ENCODE measurements at places on chromosomes 7 and 10.

- no peak for DNase-seq
Measured at GRCh38 chr7:101814991-101815825, 2.2 kb upstream of the CUX1 start.

DNA sequence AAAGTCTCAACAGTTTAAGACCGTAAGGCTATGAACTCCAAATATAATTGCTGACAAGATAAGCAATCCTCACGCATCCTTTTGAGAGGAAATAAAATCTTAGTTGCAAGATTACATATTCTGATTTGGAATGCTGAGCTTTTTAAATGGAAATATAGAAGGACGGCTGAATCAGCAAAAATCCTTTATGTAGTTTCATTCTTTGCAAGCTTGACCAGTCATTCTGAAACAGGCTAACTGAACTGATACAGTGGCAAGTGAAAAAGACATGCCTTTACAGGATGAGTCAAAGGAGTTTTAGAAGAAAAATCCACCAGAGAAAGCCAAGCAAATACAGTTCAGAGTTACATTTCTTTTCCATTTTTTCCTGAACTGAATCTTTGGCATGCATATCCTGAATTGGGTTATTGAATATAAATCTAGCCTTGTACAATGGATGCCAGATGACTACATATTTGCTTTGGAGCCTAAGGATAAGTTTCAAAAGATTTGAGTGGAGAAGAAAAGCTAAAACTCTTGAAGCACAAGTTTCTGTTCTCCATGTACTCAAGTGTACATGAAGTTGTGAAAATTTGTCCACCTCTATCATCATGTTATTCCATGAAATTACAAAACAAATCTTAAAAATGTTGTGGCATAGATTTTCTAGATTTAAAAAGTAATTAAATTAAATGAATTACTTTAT, 4.4 kb downstream of the VIM start:
- DNase-seq, result no peak

DNA sequence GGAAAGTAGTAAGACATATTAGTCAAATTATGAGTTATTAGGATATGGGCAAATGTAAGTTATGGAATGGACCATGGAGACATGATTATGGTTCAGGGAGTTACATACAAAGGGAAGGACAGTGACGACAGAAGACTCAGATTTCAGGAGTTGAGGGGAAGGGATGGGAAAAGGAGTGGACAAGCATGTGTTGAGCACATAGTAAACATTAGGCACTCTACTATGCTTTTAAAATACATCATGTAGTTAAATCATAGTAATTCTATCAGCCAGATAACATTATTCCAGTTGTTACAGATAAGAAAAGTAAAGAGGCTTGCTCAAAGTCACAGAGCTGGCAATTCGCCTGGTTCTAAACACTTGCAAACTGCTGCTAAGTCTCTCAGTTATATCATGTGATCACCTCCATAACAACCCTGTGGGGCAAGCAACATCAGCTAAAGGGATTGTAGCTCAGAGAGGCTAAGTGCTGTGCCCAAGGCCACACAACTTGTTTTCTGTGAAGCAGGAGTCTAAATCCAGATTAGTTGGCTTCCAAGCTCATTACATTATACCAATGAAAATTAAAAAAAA, 115.2 kb upstream of the MDFIC start:
- no peak for DNase-seq

- no peak for DNase-seq
Measured at GRCh38 chr7:130010689-130011412, 40.3 kb downstream of the ZC3HC1 start.

DNA sequence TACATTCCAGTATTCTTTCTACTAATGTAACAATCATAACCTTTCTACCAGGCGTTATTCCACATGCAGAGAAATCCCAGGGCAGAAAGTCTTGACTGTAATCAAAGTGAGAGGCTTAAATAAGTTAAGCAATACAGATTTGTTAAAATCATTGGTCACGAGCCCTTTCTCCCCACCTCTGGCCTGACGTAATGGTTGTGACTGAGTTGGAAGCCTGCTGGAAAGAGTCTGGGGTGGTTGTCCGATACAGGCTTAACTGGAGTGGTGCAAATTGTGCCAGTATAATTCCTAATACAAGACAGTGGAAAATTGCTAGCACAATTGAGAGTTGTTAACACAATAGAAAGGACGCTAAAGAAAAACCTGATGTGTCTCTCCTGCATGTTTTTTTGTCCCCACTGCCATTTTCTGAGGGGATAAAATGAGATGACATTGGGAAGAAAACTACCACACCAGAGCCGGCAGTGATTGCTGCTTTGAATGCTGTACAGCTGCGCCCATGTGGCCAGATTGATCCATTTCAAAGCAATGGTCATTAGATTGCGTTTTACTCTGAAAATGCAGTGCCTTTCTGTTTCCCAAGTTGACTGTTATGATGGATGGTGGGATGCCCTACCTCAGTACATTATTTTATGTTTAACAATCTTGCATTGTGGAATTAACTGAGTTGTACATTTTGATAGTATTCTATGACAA, 190.8 kb downstream of the POU6F2 start:
- DNase-seq, result no peak

DNA sequence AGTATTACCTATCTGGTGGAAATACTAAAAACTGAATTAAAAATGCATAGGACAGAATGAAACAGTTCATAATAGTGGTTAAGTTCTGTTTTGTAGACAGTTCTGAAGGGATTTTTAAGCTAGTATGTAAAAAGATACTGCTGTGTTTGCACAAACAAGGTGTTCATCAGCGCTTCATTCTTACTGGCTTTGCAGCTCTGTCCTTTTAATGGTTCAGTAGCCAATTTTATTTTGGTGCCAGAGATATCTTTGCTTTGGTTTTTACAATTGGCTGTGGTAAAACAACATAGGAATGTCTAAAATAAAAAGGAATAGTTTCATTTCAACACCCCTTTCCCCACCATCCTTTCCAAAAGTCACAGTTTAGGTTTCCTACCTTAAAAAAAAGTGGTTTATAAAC, 33.0 kb downstream of the STAM start:
- no peak for DNase-seq

GRCh38 chr7:39085590-39086049, 107.9 kb downstream of the POU6F2 start:
- DNase-seq, result no peak

DNA sequence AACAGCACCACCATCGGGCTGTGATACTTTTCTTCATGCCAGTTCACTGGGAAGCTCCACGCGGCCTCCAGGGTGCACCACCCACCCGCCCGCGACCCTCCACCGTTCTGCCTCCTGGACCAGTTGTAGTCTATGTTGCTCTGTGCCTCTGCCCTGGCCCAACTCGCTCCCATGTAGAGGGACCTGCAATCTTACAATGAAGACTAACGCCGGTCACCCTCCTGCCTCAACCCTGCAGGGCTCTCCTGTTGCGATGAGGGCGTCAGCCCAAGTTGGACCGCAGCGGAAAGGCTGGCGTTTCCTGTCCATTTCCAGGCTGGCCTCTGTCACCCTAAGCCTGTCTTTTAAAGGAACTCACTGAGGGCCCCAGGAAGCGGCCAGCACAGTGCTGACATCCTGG, 34.9 kb downstream of the IL15RA start:
- DNase-seq, result no peak

- DNase-seq, result no peak
Measured at GRCh38 chr7:46006723-46007122, 85.7 kb upstream of the IGFBP3 start.

DNA sequence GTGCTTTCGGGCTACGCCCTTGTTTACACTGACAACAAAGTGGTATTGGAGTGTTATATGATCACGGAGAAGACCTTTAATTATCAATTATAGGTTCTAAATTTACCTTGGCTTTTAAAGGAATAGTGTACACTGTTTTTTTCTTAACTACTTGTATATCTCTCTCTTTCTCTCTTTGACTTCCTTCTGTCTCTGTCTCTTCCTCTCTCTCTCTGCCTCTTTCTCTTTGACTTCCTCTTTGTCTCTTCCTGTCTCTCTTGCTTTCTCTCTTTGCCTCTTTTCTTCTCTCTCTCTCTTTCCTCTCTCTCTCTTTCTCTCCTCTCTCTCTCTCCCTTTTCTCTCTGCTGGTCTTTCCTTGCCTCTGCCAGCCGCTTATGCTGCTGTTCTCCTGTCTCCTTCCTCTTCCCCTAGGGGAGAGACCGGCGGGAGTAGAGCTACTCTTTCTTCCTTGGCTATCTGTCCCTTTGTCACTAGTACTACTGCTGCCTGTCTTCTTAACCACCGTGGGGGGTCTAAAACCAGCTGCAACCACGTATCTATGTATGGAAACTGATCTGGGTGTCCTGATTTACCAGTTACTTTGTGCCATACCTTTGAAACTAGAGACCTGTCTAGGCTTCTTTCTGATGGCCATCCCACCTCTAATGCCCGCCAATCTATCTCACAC, 36.9 kb upstream of the GSDME start:
- no peak for DNase-seq

DNA sequence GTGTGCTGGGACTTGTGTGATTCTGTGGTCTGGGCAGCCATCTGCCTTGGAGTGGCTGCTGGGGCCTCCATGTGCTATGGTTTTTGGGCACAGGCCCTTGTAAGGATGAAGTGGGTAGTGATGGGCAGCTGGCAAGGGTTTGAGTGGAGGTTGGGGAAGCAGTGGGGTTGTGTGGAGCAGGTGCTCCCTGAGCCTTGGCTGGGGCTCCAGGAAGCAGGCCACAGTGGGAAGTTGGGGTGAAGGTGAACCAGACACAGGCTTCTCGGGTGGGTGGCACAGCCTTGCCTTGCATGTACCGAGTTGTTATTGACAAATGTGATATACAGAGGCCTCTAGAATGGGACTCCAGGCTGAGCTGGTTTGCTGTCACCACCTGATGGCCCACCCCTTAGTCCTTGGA, 82.3 kb downstream of the ADCY1 start:
- no peak for DNase-seq

GRCh38 chr10:32650246-32650655, 204.3 kb downstream of the CCDC7 start:
- no peak for DNase-seq

DNA sequence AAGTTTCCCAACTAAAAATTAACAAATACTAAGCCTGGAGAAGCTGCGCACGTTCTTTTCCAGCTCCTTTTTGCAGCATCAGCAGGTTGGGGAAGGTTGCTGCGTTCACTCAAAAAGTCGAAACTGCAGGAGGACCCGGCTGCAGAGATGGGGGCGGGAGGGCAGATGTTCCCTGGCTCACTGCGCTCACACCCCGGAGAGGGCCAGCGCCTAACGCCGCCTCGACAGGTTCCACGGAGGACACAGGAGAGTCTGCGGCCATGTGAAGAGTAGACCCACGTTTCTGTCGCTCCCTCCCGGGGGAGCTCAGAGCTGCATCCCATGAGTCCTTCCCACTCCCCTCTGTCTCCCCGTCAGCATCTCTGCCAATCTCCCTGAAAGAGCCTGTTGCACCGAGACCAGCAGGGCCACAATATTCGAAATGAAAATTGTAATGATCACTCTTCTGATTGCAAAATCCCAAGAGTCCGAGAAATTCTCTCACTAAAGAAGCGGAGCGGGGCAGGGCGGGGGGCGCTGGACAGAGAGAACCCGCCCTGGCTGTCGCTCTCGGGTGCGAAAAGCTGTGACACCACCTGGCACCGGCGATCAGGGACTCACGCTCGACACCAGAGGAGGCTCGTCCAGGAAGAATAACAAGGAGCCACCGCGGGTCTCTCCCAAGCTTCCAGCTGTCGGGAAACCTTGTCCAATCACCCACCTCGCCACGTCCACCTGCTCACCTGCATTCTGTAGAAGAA, 131.5 kb upstream of the PFKP start:
- no peak for DNase-seq

DNA sequence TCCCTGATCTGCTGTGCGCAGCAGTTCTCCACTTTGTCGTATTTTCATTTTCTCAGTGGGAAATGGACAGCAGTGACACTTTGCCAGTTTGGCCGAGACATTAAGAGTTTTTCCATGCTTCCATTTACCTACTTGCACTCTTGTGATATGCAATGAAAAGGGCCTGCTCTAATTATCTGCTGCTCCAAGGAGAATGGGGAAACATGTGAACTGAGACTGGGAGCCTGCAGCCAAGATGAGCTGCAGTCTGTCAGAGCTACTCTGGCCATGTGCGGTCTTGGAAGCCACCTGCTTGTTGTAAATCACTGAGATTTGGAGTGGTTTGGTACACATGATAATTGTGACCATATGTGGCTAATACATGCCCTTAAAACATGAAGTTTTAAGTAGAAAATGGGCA, 586.6 kb upstream of the POT1 start:
- no peak for DNase-seq

DNA sequence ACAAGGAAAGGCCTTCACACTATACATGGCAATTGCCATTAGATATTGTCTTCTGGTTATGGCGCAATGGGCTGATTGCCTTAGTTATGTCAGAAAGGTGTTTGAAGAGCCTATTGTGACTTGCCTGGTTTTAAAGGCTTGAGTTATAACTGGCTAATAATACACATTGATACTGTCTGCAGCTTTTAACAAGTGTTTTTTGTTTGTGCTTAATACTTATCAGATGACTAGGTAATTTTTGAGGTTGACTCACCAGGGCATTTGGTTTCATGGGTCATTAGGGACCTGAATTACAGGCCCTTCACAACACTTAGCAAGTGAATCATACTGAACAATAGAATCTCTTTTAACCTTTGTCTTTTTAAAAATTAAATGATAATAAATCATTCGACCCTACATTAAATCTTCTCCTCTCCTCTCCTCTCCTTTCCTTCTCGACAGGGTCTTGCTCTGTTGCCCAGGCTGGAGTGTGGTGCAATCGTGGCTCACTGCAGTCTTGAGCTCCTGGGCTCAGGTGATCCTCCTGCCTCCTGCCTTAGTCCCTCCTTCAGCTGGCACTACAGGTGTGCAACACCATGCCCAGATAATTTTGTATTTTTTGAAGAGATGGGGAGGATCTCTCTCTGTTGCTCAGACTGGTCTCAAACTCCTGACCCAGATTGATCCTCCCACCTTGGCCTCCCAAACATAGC, 196.3 kb downstream of the JCAD start:
- DNase-seq, result no peak

DNA sequence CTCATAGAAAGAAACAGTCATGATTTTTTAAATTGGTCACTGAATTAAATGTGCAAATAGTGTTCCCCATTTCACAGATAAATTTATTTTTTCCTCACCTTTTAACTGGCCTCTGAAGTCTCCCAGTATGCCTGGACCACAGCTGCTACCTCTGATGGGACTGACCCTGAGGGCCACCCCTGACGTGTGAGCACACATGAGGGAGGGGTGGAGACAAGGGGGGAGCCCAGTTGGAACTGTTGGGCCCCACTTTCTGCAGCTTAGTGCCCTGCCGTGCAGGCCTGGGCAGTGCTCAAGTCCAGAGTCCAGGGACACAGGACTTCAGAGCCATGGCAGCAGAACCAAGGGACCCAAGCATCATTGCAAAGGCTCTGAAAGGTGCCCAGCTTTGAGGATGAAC, 243.9 kb downstream of the GRID1 start:
- DNase-seq, result no peak
